BE2C (cell line): ENCODE measurements at places on chromosomes 6 and 20.

DNA sequence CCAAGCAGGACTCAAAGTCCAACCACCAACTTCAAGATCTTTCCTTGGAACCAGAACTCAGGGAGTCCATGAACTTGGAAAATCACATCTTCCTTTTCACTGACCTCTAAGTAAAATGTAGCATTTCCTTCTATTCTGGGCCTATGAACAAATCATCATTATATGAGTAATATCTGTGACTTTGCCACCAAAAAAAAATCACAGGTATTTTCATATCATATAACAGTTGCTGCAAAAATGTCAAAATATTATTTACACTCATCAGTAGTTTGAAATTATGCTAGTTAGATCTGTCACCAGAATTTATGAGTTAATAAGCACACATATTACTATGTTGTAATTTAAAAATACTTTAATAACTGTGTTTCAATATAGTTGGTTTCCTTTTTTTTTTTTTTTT, 27.3 kb upstream of the TLDC2 start:
- no peak for DNase-seq

GRCh38 chr6:31614684-31615578, at the start of gene AIF1:
Gene AIF1 (plus strand): TSS chr6:31615234. CDS start chr6:31615330, 96 bp downstream.
- no peak for DNase-seq

DNA sequence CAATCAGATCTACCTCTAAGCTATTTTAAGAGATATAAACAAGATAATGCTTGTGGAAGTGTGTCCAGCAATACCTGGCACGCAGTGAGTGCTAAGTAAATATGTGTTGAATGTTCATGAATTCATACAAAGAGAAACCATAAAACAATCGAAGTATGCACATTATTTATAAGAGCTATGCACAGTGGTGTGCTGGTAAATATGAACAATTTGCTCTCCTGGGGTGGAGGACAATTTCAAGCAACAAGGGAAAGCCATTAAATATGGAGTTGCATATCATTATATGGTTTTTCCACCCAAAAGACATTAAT, 526.6 kb upstream of the MARCKS start:
- no peak for DNase-seq

- no peak for DNase-seq
Measured at GRCh38 chr6:72175916-72176315, 289.6 kb downstream of the RIMS1 start.

DNA sequence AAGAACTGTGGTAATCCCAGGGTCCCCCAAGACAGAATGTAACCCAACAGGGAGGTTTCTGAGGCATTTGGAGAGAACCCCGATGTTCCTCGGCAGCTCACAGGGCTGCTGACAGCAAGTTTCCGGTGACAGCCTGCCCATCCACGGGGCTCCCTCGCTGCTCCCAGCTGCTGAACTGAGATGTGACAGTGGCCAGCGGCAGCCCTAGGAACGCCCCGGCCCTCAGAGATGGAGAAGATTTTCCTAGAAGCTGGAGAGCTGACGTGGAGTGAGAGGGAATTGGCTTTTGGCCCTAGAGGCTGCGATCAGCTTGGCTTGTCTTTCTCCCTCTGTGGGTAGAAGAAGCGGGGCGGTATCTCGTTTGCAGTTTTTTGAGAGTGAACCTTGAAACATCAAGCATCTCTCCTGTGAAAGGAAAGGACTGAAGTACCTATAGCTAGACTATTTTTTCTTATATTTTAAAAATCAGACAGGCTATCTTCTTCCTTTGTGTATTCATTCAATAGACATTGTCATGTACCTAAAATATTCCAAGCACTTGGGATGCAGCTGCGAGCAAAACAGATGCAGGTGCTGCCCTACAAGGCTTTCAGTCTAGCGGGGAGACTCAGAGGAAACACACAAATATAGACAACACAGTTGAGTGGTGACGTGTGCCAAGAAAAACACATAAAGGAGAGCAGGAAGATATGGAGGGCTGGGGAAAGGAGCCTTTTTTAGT, 28.4 kb upstream of the NFATC2 start:
- DNase-seq: no peak

GRCh38 chr6:17300637-17301036, 19.5 kb downstream of the RBM24 start:
- no peak for DNase-seq

- DNase-seq: no peak
Measured at GRCh38 chr6:118495485-118496280, 52.4 kb upstream of the PLN start.

DNA sequence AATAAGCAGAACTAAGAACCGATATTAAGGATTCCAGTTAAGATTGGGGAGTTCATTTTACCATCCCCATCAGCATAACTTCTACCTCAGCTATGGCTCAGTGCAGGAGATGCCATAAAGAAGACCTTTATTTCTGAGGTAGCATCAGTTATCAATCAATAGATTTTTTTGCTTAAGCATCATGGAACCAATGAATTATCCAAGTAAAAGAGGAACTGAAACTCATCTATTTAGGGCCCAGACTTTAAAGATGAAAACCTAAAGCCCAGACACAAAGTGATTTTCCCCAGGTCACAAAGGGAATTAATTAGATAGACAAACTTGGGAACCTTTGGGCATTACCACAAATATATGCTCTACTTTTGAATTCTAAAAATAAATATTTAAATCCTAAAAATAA, 59.2 kb upstream of the TINAG start:
- DNase-seq: no peak
